ENCODE measurements at places on chromosomes 5 and 9. TPM values are rescaled to one million over a fixed set of nuclear protein-coding genes. Genes with fewer than 3 reads are reported as not detected.

Gene DMRT3
- total RNA-seq, result not detected

Gene PRRT1B
- not detected for total RNA-seq

Gene ASPN
- 15.2 TPM for total RNA-seq

Gene CXCL14
- total RNA-seq, result not detected

Gene GLRA1
- not detected for total RNA-seq

Gene MRPS27
- 86.7 TPM for total RNA-seq

Gene PCDHB13
- under 0.01 TPM for total RNA-seq

Gene MRPS2
- 9.9 TPM for total RNA-seq

Gene TNFAIP8
- total RNA-seq, result 49.6 TPM

Gene MEGF10
- total RNA-seq, result under 0.01 TPM

Gene KCTD16
- total RNA-seq, result 0.50 TPM

Measured in smooth muscle cell of trachea (primary cell).